Thoracic aorta (tissue), 2 donors: ENCODE measurements at places on chromosomes 5 and 9.

GRCh38 chr5:55650386-55650785, 61.7 kb downstream of the SLC38A9 start:
- DNase-seq, result no peak

DNA sequence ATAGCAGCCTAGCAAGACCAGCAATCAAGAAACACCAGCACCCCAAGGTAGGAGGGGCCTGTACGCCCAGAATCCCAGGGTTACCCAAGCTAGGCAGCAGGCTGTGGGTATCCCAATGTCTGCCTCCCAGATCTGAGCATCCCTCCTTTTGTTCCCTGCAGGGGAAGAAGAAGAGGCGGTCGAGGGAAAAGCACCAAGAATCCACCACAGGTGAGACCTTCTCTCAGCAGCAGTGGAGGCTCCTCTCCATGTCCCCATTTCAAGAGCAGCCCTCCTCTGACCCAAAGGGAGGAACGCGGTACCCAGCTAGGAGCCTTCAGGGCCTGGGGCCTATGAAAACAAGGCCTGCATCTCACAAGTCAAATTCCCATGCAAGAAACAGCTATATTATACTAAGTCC, 28.9 kb downstream of the TCF7 start:
- DNase-seq, result no peak

DNA sequence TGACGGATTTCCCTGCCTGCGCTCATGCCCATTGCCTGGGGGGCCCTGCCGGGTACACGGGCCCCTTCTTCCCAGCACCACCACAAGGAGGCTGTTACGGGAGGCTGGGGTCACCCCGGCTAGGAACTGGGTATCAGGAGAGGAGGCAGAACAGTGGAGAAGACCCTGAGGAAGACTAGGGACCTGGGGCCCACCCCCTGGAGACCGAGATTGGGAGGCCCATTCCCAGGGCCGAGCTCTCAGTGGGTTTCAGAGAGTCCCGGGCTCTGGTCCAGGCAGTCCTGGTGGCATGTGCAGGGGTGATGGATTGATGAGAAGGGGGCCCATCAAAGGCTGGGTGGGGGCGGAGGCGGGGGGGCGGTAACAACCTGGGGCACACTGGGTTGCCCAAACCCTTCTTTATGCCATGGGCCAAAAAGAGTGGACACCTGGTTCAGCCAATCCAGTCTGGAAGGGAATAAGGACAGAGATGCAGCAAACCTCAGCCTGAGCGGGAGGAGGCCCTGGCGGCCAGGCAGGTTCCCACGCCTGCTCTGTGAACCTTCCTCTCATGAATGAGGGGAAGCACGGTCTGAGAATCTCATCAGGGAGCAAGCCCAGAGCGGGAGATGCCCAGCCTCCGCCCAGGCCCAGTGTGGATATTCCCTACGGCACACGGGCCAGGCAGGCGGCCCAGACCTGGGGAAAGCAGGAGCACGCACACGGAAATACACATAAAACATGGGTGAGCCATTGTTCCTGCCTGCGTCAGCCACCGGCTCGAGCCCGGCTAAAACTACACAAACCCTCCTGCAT, 785 bp upstream of the P4HA2 start:
- no peak for DNase-seq

GRCh38 chr5:64939772-64940510, 171.2 kb downstream of the CWC27 start:
- DNase-seq, result no peak

- no peak for DNase-seq
Observed at GRCh38 chr9:1979741-1980367, 35.3 kb upstream of the SMARCA2 start.

DNA sequence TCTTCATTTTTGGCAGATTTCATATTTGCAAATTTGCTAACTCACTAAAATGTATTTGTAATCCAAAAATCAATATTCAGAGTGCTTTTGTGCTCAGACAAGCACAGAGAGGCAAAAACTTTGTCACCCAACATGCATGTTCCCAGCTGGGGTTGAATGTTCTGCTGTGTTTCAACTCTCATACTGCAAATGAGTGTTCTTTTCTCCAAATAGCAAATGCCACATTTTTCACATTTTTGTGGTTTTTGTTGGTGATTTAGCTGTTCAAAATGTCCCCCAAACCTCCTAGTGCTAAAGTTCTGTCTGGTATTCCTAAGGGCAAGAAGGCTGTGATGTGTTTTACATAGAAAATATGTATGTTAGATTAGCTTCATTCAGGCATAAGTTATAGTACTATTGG, 87.3 kb upstream of the PCSK5 start:
- DNase-seq, result no peak

GRCh38 chr9:89477811-89478630, 19.9 kb downstream of the SEMA4D start:
- DNase-seq, result no peak

DNA sequence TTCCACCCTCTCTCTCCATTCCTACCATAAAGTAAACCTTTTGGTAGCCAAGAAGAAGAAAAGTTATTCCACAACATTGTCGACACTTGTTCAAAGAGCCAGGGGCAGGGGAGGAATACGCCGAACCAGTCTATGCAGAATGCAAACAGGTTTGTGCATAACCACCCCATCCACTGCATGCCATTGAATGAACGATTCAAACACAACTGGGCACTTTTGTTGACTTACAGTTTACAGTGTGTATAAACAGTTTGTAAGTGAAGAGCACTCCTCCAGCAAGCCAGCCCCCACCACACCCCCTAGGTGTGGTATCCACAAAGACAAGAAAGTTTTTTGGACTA, 6.8 kb upstream of the S1PR3 start:
- DNase-seq, result no peak

DNA sequence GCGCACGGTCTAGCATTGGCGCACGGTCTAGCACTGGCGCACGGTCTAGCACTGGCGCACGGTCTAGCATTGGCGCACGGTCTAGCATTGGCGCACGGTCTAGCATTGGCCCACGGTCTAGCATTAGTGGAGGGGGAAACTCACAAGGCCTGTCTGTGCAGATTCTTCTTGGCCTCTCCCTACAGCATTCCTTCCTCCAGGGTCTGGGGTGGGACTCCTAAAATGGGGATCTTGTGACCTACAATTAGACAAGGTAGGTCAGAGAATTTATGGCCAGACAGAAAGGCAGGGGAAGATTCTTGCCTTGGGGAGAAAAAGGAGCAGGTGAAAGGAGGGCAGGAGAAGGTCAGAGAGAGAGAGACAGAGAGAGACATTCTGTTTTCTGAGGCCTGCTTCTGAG, 5.4 kb upstream of the GBGT1 start:
- no peak for DNase-seq

DNA sequence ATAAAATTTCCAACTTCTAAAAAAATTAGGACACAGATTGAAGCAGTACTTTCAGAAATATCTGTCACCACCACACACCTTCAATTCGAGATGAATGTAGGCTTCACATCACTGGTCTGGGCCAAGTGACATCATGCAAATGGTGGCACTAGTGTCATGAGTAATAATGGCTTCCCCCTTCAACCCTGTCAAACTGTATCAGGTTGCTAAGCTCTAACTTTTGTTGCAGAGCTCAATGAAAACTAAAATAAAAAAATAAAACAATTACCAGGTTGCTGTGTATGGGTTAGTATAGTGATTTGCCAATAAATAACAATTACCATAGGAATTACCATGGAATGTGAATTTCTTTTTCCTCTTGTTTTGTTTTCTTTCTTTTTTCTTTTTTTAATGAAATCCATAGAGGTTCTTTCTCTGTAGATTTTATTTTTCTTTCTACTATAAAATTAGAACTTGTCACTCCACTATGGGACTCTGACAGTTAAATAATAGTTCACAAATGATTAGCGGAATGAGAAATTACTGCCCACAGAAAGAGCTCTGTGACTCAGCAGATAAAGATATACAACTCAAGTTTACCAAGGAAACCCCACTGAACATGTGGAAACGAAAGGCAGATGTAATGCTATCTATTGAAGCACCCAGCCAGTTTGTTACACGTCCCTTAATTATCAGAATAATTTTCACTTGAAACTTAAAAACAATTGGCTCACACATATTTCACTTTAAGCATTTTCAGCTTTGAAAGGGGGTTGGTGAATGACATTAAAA, 783.8 kb upstream of the WWC1 start:
- DNase-seq, result no peak

DNA sequence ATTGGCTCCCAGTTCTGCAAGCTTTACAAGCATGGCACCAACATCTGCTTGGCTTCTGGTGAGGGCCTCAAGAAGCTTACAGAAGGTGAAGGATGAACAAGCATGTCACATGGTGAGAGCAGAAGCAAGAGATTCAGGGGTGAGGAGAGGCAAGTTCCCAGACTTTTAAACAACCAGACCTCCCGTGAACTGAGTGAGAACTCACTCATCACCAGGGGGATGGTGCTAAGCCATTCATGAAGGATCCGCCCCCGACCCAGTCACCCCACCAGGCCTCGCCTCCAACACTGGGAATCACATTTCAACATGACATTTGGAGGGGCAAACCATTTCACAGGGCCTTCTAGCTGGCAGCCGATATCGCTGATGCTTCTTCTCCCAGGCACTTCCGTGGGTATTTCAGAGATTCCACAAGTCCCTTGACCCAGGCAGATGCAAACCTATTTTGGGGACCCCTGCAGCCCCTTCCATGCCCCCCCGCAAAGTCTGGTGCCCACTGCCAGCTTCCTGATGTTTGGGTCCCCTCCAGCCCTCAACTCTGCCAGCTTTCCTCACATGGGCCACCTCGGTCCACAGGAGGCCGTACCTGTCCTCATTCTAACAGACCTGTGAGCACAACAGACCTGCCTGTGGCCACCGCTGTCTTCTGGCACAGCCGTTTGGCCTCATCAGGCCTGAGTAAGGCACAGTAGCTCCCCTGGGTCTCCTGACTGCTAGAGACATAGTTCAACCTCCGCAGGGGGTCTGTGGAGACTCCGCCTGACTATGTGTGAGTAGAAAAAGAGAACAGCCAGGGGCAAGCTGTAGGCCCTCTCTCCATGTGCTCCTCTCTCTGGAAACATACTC, 60.7 kb upstream of the ANGPTL2 start:
- DNase-seq, result no peak

DNA sequence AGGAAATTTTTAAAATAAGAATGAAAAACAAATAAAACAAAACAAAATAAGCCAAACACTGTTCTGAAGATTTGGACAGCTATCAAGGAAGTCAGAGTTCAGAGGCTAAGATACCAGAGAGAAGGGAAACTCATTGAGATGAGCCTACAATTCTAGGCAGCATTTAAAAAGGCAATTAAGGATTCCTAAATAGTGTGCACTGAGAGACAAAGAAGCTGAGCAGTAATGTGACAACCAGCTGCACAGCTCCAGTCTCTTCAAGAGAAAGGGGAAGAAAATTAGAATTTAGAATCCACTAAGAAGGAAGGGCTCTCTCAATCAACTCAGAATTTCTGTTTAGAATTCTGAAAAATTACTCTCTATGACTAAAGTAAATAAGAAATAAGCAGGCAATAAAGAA, 246.7 kb upstream of the COX7C start:
- DNase-seq, result no peak

GRCh38 chr5:136364307-136364706, 1.0 kb downstream of the TRPC7 start:
- no peak for DNase-seq

DNA sequence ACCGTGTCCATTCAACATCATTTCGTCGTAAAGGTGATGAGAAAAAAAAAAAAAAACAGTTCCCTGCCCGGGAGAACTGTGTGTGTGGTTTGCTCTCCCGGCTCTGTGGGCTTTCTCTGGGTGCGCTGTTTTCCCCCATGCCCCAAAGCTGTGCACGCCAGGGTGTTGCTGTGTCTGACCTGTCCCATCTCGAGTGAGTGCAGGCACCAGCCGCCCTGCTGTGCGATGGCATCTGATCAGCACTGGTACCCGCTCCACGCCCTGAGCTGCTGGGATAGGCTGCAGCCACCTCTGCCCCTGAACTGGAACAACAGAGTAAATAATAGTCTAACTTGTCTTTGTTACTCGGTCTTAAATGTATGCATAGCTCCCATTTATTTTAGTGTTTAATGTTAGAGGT, 33.3 kb downstream of the CEP72 start:
- DNase-seq, result no peak

GRCh38 chr5:159001247-159001646, 98.5 kb downstream of the EBF1 start:
- no peak for DNase-seq

DNA sequence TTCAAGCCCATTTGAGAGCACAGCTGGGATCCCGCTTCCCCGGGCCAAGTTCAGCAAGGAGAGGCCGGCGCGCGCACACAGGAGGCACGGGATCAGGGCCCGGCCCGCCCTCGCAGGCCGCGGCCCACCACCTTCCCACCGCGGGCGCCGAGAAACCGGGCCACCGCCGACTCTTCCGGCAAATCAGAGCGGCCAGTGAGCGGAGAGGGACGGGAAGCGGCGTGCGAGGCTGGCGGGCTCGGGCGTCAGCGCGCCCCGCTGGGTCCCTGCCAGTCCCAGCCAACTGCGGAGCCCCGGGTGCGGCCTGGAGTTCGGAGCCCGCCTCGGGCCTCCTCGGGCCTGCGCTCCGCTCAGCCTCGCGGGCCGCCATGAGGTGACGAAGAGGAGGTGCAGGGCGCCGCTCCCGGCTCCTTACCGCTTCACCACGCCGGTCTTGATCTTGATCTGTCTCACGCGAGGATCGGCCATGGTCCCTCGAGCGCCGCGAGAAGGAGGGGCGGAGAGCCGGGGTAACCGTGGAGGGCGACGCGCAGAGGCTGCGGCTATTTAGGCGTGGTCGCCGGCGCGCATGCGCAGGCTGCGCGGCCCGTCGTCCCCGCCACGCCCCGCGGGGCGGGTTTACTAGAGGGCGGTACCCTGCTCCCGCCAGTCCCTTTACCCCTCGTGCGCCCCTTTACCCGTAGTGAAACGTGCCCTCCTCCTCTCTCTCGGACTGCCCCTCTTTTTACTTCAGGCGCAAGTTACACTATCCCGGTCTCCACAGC, at the start of gene TBCA:
TBCA (minus strand) TSS at position 550 of the 764 bp plus-strand sequence; CDS start at position 468, 82 bp downstream.
- peak; percentile 43 for DNase-seq

GRCh38 chr5:125829349-125829748, 593.9 kb upstream of the GRAMD2B start:
- DNase-seq, result no peak

DNA sequence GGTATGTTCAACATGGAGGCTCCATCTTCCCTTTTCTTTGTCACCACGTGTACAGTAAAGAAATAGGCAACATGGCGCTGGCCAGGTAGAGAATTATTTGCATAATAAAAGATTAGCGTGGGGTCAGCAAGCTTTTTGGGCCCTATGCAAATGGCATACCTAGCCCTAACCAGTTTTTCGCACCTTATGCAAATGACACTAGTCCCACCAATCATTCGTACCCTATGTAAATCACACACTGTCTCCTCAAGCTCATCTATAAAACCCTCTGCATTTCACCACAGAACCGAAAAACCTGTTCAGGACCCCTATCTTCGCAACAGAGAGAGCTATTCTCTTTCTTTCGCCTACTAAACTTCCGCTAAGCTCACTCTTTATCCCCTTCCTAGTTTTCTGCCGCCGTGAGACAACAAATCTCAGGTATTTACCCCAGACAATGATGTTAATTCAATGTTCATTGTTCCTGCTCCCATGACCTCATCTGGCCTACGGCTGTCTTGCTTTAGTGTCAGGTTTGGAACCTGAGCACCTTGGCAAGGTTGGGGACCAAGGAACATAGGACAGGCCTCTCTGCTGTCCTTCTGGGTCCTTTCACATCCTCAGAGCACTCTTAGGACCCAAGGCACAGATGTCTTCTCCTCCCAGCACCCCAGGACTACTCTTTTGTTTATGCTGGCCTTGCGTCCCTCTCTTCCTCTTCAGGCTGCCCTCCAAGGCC, 180.7 kb upstream of the RAI14 start:
- DNase-seq, result no peak
